ENCODE measurements at places on chromosomes 7 and 10.

GRCh38 chr10:70950037-70950436 lies 61.7 kb upstream of the PCBD1 start:
- DNase-seq: no peak

DNA sequence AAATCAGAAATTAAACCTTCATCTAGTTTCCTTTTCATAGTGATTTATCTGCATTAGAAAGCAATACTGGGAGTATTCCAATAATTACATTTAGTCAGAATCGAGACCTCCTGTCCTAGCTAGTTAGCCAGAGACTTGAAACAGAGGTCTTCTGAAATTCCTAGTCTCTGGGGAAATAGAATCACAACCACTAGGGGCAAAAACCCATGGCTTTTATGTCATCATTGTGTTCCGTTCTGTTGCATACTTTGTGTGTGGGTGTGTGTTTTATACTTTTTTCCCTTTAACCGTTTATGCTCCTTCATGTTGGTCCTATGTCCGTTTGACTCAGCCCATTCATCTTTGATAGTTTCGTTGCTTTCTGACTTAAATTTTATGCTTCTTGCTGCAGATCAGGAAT lies 79.8 kb downstream of the RALA start:
- DNase-seq: no peak

DNA sequence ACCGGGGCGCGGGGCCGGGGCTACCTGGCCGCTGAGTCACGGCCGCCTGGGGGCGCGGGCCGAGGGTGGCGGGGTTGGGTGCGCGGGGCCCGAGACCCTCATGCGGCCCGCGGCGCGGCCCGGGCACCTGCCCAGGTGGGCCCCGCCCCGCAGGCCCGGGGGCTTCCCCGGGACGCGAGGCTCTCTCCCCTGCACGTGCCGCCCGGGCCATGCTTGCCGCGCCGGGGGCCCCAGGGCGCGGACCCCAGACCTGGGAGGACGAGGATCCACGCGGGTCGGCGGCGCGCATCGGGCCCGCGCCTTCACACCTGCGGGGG lies 402 bp downstream of the MAFK start:
- no peak for DNase-seq

DNA sequence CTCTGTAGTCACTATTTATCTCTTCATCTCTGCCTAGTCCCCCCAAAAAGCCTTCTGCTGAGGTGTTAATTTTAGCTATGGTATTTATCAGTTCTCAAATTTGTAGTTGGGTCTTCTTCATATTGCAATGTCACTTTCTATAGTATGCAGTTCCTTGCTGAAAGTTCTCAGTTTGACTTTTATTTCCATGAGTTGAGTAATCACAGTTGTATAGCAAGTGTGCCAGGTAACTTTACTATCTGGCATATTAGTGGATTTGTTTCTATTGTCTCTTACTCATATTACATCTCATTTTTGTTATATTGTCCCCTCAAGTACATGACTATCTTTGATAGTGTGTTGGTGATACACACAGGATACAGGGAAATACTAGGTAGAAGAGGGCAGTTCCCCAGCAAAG lies 152.8 kb downstream of the CUBN start:
- no peak for DNase-seq
